ENCODE measurements at places on chromosomes 1 and 21.

DNA sequence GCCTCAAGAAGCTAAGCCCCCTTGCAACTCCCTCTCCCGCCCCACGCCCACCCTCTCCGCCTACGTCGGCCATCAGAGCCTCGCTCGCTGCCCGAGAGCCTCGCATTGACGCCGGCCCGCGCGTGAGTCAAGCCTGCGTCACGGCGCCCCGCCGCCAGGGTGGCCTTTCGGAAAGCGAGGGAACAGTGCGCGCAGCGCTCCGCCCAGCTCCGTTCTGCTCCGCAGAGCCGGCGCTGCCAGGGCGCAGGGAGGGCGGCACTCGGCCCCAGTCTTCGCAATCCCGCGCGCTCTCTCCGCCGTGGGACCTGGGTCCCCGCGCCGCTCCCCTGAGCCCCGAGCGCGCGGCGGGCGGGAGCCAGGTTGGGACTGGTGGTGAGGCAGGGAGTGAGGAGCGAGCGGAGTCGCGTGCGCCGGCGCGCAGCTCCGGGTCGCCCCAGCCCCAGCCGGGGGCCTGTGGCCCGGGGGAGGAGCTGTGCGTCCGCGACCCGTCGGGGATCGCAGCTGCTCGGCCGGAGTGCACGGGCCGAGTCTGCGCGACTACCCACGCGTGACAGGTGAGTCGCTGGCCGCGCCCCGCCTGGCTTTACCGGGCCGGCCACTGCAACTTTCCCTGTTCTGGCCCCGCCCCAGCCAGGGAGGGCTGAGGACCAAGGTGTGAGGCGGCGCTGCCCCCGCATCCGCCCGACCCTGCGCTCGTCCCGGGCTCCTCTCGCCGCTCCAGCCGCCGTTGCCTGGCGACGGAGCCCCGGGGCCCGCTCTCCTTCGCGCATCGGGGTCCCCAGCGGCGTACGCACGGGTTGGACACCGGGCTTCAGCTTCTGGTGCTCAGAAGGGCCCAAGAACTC lies at the start of gene SLC6A17:
SLC6A17 (plus strand) TSS at position 165 of the 845 bp plus-strand sequence. CDS start 16,436 bp downstream, outside the sequence.
- ATAC-seq: peak; percentile 68

DNA sequence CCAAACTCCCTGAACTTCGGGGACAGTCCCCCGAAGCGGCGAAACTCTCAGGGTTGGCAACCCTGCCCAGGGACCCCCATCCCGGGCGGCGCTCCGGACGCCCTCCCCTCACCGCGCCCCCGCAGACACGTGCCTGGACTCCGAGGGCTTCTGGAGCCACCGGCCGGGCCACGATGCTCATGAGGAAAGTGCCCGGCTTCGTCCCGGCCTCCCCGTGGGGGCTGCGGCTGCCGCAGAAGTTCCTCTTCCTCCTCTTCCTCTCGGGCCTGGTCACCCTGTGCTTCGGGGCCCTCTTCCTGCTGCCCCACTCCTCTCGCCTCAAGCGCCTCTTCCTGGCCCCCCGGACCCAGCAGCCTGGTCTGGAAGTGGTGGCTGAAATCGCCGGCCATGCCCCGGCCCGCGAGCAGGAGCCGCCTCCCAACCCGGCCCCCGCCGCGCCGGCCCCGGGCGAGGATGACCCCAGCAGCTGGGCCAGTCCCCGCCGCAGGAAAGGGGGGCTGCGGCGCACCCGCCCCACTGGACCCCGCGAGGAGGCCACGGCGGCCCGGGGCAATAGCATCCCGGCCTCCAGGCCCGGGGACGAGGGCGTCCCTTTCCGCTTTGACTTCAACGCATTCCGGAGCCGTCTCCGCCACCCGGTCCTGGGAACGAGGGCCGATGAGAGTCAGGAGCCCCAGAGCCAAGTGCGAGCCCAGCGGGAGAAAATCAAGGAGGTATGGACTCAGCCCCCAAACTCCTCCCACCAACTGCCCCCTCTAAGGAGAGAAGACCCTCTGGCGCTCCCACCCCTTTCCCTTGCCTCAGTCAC lies 1.2 kb downstream of the MAN1C1 start:
- ATAC-seq: no peak

GRCh38 chr1:38489844-38490270 lies 369.7 kb downstream of the RRAGC start:
- ATAC-seq: peak; percentile 59

DNA sequence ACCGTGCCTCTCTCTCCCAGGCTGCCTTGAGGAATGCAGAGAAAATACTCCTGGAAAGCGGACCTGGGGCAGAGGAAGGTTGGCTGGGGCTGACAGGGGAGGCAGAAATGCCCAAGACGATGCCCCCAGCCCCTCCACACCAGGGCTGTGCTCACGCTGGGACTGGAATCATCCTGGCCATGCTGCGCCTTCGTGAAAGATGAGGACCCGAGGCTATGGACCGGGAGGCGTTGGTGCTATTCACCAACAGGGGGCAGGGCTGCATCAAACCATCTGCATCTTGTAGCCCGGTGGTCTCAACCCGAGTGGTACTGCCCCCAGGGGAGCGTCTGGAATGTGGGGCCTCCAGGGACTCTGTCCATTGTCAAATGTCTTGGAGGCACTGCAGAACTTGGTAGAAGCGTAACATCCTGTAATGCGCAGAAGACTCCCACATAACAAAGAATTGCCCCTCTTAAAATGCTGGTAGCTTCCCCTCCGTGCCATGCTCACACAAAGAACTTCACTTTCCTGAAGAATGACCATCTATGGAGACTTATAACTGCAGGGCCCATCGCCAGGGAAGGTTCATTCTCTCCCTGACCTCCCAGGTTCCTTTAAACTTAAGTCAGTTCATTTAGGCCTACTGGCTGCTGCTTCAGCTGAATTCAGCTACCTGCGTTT lies 251.2 kb downstream of the RRAGC start:
- no peak for ATAC-seq

DNA sequence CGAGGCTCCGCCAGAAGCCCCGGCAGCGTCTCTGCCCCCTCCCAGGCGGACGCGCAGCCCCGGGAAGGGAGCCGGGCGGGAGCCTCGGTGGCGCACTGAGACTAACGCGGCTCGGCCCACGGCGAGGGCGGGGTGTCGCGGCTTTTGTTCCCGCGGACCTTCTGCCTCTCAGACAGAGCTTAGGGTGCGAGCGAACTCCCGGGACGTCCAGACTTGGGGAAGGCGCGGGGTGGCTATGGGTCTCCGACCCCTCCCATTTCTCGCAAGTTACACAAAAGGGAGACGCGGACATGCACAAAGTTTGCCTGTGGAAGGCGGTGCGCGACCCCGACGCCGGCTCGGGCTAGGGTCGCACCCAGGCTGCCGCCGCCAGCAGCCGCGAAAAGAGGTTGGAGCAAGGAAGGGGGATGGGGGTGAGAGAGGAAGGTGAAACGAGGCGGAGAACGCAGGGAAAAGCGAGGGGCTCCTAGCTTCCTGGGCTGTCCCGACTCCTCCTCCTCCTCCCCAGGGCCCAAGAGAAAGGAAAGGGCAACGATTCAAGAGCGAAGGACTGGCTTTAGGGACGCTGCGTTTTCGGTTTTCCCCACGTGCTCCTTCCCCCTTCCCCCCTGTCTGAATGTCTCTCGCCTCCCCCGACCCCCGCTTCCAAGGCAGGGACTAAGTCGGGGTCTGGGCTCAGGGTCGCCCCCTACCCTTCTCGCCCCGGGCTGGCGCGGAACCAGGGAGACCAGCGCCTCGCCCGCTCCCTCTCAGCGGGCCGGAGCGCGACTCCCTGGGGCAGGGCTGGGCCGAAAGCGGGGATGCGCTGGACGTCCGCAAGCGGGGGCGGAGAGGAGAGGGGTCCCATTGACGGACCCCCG lies 729 bp downstream of the APP start:
- peak; percentile 50 for ATAC-seq

GRCh38 chr1:114289306-114289705 lies 135.6 kb upstream of the SYT6 start:
- no peak for ATAC-seq

GRCh38 chr1:206075786-206076755 lies 23.1 kb downstream of the RHEX start:
- no peak for ATAC-seq

DNA sequence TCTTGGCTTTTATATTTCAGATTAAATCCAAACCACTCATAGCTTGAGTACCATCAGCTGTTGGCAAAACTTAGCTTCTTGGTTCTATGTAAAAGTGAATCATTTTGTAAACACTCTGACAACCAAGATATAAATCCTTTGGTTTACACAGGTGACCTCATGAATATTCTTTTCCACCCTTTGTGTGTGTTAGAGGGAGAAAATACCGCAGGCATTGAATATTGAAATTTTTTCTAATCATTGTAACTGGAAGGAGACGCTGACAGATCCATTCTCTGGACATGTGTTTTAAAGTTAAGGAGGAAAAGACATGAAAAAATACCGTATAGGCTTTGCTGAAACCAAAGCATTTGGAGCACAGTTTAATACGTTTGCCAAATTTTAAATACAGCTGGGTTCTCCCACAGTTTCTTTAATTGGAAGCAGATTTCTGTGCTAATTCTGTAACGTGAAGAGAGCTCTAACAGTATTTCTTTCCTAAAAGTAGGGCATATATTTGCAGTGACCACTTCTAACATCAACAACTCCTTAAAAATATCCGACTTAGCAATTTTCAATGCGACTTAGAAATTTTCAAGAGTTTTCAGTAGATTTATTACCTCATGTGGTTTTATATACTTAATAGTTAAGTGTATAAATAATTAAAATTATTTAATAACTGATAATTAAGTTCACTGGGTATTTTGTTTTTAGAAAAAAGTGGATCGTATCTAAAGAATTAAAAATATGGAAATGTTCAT lies 388.2 kb downstream of the USP25 start:
- no peak for ATAC-seq

DNA sequence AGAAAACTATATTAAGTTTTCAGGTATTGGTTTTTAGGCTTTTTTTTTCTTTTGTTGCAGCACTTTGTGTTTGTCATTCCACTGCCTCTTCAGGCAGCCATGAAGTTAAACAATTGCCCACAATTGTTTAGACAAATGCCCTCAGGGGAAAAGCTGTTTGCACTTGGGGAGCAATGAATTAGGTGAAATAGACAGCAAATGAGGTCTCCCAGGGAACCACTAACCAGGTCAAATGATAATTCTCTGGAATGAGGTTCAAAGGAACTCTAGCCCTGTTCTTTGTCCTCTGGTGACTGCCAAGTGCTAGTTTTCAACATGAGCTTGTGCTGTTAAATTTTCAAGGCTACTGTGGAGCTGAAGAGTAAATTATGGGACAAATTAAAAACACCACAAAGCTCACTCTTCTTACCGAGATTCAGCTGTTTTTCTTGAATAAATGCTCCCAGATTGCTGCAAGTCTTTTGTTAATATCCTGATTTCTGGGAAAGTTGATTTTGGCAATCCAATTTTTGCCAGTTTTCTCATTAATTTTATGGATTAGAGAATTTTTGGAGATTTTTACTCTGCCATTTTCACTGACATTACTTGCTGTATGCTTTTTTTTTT lies 15.1 kb upstream of the MAB21L3 start:
- ATAC-seq: no peak

DNA sequence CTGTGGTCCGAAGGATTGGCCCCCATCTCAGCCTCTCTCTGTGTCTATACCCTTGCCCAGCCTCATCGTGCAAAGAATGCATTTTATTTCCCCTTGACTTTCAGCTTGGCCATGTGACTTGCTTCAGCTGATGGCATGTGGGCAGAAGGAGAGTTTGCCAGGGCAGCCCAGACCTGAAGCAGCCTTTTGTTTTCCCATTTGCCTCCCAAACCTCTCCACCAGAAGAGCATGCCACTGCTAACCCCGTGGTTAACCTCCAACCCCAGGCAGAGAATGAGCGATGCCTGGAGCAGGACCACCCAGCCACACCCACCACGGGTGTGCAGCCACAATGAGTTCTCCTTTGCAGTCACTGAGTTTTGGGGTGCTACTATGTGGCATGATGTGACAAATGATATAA lies 136.4 kb downstream of the SETD4 start:
- ATAC-seq: no peak

- ATAC-seq: no peak
Observed at GRCh38 chr1:16989676-16990391, 9.4 kb upstream of the MFAP2 start.

- no peak for ATAC-seq
Observed at GRCh38 chr1:39872698-39873097, 10.6 kb downstream of the TRIT1 start.

DNA sequence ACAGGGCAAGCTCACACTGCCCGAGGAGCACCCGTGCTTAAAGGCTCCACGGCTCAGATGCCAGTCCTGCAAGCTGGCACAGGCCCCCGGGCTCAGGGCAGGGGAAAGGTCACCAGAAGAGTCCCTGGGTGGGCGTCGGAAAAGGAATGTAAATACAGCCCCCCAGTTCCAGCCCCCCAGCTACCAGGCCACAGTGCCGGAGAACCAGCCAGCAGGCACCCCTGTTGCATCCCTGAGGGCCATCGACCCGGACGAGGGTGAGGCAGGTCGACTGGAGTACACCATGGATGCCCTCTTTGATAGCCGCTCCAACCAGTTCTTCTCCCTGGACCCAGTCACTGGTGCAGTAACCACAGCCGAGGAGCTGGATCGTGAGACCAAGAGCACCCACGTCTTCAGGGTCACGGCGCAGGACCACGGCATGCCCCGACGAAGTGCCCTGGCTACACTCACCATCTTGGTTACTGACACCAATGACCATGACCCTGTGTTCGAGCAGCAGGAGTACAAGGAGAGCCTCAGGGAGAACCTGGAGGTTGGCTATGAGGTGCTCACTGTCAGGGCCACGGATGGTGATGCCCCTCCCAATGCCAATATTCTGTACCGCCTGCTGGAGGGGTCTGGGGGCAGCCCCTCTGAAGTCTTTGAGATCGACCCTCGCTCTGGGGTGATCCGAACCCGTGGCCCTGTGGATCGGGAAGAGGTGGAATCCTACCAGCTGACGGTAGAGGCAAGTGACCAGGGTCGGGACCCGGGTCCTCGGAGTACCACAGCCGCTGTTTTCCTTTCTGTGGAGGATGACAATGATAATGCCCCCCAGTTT lies 1.3 kb downstream of the CELSR2 start:
- ATAC-seq: no peak

DNA sequence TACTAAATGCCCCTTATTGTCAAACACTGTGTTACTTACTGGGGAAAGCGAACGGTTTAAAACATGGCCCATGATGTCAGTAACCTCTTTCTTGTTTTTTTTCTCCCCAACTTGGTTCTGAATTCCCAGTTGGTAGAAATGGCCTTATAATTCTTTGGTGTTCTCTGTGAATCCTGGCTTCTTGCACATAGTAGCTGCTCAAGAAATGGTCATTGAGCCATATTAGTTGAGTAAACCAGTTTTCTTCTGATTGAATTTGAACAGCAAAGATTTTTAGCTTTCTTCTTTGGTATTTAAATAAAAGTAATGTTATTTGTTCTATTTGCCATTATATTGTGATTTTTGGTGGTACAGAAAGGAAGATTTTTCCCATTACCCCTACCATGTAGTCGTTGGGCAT lies 87.3 kb downstream of the NFIA start:
- no peak for ATAC-seq

- ATAC-seq: no peak
Observed at GRCh38 chr1:38151399-38151798, 104.8 kb upstream of the POU3F1 start.

DNA sequence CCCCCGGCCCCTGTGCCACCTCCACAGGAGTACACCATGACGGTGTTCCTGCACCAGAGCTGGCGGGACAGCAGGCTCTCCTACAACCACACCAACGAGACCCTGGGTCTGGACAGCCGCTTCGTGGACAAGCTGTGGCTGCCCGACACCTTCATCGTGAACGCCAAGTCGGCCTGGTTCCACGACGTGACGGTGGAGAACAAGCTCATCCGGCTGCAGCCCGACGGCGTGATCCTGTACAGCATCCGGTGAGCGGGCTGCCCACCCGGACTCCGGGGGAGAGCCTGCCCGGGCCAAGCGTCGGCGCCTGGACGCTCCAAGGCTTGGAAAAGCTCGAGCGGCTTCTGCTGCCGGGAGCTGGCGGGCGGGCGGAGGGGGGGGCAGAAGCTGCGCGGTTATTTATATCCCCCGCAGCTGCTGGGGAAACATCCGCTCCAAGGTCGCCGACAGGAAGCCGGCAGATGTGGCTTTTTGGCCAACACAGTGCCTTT lies 6.4 kb downstream of the GABRD start:
- no peak for ATAC-seq

GRCh38 chr1:235105051-235106043 lies 23.3 kb downstream of the TOMM20 start:
- peak; percentile 87 for ATAC-seq
